ENCODE measurements at places on chromosomes 13 and 19.

GRCh38 chr13:84567848-84568247, 685.6 kb upstream of the SLITRK1 start:
- no peaks in the 10 kb centered on the region for H3K4me1 ChIP-seq
- no peaks in the 10 kb centered on the region for H3K27me3 ChIP-seq
- no peak overlapping the region for H3K4me3 ChIP-seq
- no peaks in the 10 kb centered on the region for H3K36me3 ChIP-seq
- H3K27ac ChIP-seq, result no peak overlapping the region
- DNase-seq, result no peak

- no peak overlapping the region for H3K4me3 ChIP-seq
- DNase-seq, result no peak
- H3K4me1 ChIP-seq, result no peaks in the 10 kb centered on the region
- no peaks in the 10 kb centered on the region for H3K36me3 ChIP-seq
Observed at GRCh38 chr13:27283906-27284493, 13.4 kb downstream of the RASL11A start.

DNA sequence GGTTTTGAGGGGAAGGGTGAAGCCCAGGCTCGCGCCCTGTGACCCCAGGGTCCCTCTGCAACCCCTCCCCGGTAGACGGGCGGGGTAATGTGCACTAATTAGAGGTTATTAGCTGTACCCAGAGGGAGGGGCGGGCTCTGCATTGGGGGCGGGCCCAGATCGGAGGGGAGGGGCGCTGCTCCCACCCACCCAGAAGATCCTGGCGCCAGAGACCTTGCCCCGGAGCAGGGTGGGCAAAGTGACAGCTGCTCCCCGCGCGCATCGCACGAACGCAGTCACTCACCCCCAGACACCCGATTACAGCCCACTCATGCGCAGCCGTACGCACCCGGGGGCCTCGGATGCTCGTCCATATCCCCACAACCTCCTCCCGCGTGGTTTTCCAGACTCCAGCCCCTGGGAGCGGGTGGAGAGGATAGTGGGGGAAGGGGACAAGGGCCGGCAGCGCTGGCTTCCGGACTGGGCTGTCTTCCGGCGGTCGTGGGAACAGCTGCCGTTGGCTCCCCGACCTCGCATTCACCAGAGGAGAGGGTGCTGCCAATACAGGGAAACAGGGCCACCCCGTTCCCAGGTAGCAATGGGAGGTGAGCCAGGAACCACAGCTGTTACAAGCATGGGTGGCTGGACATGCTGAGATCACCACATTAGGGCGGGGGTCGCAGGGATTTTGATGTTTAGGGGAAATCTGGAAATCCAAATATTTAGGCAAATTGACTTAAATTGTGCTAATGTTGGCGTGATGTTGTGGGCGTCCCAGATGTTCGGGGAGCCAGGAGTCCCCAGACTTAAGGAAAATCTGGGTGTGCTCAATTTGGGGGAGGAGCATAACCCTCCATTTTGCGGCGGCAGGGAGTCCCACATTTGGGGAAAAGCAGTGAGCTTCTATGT, 2.9 kb upstream of the HOOK2 start:
- DNase-seq, result peak; percentile 48
- H3K27ac ChIP-seq, result peak overlapping the region; percentile 87
- H3K27me3 ChIP-seq, result no peaks in the 10 kb centered on the region

GRCh38 chr13:60135344-60135743, 28.4 kb downstream of the DIAPH3 start:
- no peak overlapping the region for H3K27ac ChIP-seq
- H3K36me3 ChIP-seq, result peaks cover 14% of the 10 kb centered on the region
- no peak overlapping the region for H3K4me3 ChIP-seq
- DNase-seq, result no peak
- H3K27me3 ChIP-seq, result no peaks in the 10 kb centered on the region
- H3K4me1 ChIP-seq, result peaks cover 24% of the 10 kb centered on the region

- H3K36me3 ChIP-seq, result no peaks in the 10 kb centered on the region
- H3K27me3 ChIP-seq, result peaks cover 30% of the 10 kb centered on the region
- H3K4me3 ChIP-seq, result no peak overlapping the region
- DNase-seq, result no peak
- no peaks in the 10 kb centered on the region for H3K4me1 ChIP-seq
- H3K27ac ChIP-seq, result no peak overlapping the region
Observed at GRCh38 chr13:50766695-50767094, 76.8 kb downstream of the DLEU7 start.

DNA sequence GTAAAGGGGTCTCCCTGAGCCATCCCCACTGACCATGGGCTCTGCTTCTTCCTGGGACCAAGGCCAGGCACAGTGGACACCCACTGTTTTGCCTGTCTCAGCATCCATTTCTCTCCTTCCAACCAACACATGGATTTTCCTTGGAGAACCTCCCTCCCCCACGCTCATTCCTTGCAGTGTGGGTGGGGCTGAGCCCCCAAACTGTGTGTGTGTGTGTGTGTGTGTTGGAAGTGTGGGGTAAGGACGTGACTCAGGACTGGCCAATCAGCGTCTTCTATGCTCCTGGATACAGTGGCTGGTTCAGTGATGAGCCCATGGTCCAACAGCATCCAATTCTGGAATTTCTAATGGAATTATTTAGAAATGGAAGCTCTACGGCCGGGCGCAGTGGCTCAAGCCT, 18.7 kb downstream of the CEBPA start:
- peaks cover 6% of the 10 kb centered on the region for H3K27me3 ChIP-seq
- no peak overlapping the region for H3K4me3 ChIP-seq
- peaks cover 7% of the 10 kb centered on the region for H3K36me3 ChIP-seq
- H3K4me1 ChIP-seq, result peaks cover 22% of the 10 kb centered on the region

GRCh38 chr13:27605610-27606200, 14.6 kb downstream of the LNX2 start:
- no peak for DNase-seq
- H3K36me3 ChIP-seq, result peaks cover 2% of the 10 kb centered on the region
- H3K4me3 ChIP-seq, result no peak overlapping the region
- no peak overlapping the region for H3K27ac ChIP-seq
- no peaks in the 10 kb centered on the region for H3K27me3 ChIP-seq

- H3K4me3 ChIP-seq, result peak overlapping the region; percentile 13
- peak overlapping the region; percentile 28 for H3K27ac ChIP-seq
- no peaks in the 10 kb centered on the region for H3K27me3 ChIP-seq
- H3K36me3 ChIP-seq, result peaks cover 3% of the 10 kb centered on the region
- peaks cover 57% of the 10 kb centered on the region for H3K4me1 ChIP-seq
- no peak for DNase-seq
Observed at GRCh38 chr13:97214921-97215320, 7.2 kb upstream of the MBNL2 start.

GRCh38 chr19:35907377-35907745, 734 bp downstream of the TYROBP start:
- no peaks in the 10 kb centered on the region for H3K27me3 ChIP-seq
- H3K36me3 ChIP-seq, result peaks cover 5% of the 10 kb centered on the region
- DNase-seq, result no peak
- peaks cover 30% of the 10 kb centered on the region for H3K4me1 ChIP-seq

DNA sequence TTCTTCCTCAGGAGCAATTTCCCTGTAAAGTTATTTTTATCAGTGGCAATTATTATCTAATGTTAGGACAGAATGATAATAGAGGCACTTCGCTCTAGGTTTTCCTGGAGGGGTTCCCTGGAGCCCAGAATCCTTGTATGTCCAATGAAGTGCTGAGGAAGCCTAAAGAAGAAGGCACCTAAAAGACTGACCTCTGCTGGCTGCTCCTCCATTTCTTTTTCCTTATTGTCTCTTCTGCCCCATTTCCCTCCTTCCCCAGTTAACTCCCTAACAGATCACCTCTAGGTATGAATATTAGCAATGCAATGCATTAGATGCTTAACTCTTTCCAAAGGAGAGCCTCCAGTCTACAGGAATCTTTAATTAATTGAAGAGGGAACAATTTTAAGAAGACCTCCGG, 985.4 kb downstream of the DIAPH3 start:
- H3K27me3 ChIP-seq, result no peaks in the 10 kb centered on the region
- H3K4me3 ChIP-seq, result no peak overlapping the region
- DNase-seq, result no peak
- no peak overlapping the region for H3K27ac ChIP-seq
- no peaks in the 10 kb centered on the region for H3K36me3 ChIP-seq

- H3K27ac ChIP-seq, result no peak overlapping the region
- H3K4me1 ChIP-seq, result no peaks in the 10 kb centered on the region
- no peak for DNase-seq
- H3K36me3 ChIP-seq, result no peaks in the 10 kb centered on the region
Observed at GRCh38 chr13:33218020-33218419, 67.5 kb downstream of the STARD13 start.

DNA sequence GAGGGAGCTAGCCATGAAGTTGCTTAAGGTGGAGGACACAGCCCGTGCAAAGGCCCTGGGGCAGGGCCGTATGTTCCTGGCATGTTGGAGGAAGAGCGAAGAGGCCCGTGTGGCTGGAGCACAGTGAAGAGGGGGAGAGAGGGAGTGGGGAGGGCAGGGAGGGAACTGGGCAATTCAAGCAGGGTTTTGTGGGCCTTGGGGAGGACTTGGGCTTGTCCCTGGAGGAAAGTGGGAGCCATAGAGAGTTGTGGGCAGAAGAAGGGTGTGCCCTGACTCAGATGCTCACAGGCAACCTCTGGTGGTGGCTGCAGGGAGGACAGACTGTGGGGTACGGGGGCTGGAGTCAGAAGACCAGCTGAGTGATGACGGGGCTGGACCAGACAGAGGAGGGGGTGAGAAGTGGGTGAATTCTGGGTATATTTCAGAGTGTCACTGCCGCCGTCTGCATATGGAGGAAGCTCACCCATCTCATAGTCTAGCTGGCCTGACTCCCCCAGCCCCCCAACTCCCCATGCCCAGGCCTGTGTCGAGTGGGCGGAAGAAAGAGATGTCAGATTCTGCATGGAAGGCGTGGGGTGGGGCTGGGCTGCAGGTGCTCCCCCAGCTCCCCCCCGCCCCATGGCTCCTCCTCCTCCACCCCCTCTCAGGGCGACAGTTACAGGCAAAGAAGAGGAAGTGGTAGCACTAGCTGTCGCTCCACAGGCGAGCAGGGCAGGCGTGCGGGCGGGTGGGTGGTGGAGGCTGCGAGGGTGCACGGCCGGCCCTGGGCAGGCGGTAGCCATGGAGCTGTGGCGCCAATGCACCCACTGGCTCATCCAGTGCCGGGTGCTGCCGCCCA, at the start of gene VAV1:
TSS of gene VAV1 (plus strand) at position 681 of the 838 bp plus-strand sequence. CDS start at position 781, 100 bp downstream.
- H3K36me3 ChIP-seq, result peaks cover 31% of the 10 kb centered on the region
- H3K4me1 ChIP-seq, result peaks cover 35% of the 10 kb centered on the region
- peak within 1 kb of the TSS; percentile 97 for H3K4me3 ChIP-seq
- H3K27ac ChIP-seq, result peak within 1 kb of the TSS; percentile 87
- no peaks in the 10 kb centered on the region for H3K27me3 ChIP-seq

- H3K27ac ChIP-seq, result no peak within 1 kb of the TSS
- no peak for DNase-seq
- H3K27me3 ChIP-seq, result peaks cover 3% of the 10 kb centered on the region
Observed at GRCh38 chr19:6464070-6464873, at the start of gene CRB3. Gene CRB3, plus strand, starts transcription at chr19:6464271. Its CDS starts 431 bp downstream, at chr19:6464702.

DNA sequence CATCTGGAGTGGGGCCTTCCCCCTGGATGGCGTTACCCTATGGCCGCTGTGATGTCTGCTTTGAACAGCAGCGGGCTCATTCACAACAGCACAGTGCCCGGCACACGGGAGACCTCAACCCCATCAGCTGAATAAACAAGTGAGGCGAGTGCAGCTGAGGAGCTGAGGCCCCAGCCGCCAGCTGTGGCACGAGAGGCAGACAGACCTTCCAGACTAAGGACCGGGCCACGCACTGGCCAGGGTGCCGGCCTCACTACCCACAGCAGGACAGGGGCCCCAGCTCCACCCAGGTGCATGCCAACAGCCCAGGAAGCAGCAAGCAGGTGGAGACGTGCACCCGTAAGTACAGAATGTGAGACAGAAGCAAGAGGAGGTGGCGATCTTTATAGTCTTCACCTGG, 39.6 kb downstream of the STK24 start:
- H3K4me1 ChIP-seq, result peaks cover 38% of the 10 kb centered on the region
- DNase-seq, result no peak
- H3K4me3 ChIP-seq, result no peak overlapping the region
- H3K27me3 ChIP-seq, result no peaks in the 10 kb centered on the region
- peaks cover 12% of the 10 kb centered on the region for H3K36me3 ChIP-seq
- no peak overlapping the region for H3K27ac ChIP-seq

- H3K27ac ChIP-seq, result no peak overlapping the region
- H3K27me3 ChIP-seq, result no peaks in the 10 kb centered on the region
- H3K4me1 ChIP-seq, result peaks cover 9% of the 10 kb centered on the region
- DNase-seq, result no peak
- no peaks in the 10 kb centered on the region for H3K36me3 ChIP-seq
Observed at GRCh38 chr13:110528371-110528770, 33.2 kb downstream of the RAB20 start.

GRCh38 chr13:22077205-22077683, 406.4 kb downstream of the FGF9 start:
- H3K27ac ChIP-seq, result no peak overlapping the region
- no peak overlapping the region for H3K4me3 ChIP-seq

DNA sequence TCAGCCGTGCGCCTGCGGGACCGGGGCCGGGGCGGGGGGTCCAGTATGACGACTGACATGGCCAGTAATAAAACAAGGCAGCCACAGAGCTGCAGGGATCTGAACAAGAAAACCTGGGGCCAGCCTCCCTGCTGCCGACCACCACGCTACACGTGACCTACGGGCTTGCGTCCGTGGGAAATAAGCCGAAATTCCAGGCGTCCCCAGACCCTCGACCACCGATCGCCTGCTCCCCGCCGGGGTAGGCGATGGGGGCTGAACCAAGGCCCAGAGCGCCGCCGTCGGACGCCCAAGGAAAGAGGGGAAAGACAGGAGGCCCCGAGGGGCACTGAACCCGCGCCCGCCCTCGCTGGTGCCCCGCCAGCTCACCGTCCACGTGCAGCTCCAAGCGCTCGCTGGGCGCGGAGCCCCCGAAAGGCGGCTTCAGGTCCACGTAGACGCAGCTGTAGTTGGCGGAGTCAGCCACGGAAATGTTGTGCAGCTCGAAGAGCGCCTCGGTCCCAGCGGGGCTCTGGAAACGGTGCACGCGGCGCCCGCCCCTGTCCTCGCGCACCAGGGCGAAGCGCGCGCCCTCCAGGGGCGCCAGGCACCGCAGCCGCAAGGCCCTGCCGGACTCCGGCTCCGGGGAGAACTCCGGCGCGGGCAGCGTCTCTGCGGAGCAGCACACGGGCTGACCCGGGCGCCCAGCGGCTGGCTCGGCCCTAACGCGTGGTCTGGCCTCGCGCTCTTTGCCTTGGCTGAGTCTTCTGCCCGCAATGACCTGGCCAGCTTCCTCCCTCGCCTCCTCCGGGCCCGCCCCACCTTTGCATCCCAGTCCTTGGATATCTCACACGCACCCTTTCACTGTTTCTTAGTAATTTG, 3.1 kb downstream of the A1BG start:
- no peak overlapping the region for H3K4me3 ChIP-seq
- peaks cover 16% of the 10 kb centered on the region for H3K4me1 ChIP-seq
- no peak overlapping the region for H3K27ac ChIP-seq
- no peak for DNase-seq
- peaks cover 16% of the 10 kb centered on the region for H3K36me3 ChIP-seq

- no peak for DNase-seq
- no peaks in the 10 kb centered on the region for H3K4me1 ChIP-seq
- H3K36me3 ChIP-seq, result no peaks in the 10 kb centered on the region
- H3K27me3 ChIP-seq, result no peaks in the 10 kb centered on the region
Observed at GRCh38 chr13:91185294-91185863, 162.1 kb upstream of the MIR17HG start.

Data from T-helper 2 cell treated with Interferon-gamma antibody and Interleukin-4, amounts not matched to agents 5 μg/mL and 100 μg/mL, for 36 hours (primary cell).